ENCODE measurements at places on chromosomes 1 and 21. TPM values are rescaled to one million over a fixed set of nuclear protein-coding genes. Genes with fewer than 3 reads are reported as not detected.

BPNT1 gene
- polyA plus RNA-seq, result 46.0 TPM

GRCh38 chr1:244730153-244730933 is 77.4 kb downstream of the DESI2 start:
- peak; percentile 45 for DNase-seq

DNA sequence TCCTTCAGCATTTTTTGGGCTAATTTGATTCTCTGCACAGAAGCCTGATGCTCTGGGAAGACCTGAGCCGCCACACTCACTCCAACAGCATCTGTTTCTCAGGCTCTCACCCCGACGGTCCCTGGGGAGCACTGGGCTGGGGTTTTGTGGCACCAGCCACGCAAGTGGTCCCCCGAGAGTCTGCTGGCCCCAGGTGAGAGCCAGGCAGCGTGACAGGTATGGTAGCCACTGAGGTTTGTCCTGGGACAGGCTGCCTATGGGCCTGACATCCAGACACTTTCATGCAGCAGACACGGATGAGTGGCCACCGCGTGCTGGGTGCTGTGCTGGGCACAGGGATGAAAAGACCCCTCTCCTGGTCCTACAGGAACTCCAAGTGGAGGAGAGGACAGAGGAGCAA is 11.0 kb downstream of the AJAP1 start:
- DNase-seq, result no peak

GRCh38 chr1:245046769-245047168 is 108.0 kb upstream of the KIF26B start:
- no peak for DNase-seq

Measured in renal pelvis (tissue), 12 donors.